ENCODE measurements at places on chromosomes 7 and 10. TPM values are rescaled to one million over a fixed set of nuclear protein-coding genes. Genes with fewer than 3 reads are reported as not detected.

The CDHR3 gene
- total RNA-seq: 0.80 TPM

The MALRD1 gene
- total RNA-seq: not detected

The A1CF gene
- total RNA-seq: not detected

The SPDYE16 gene
- 0.14 TPM for total RNA-seq

DNA sequence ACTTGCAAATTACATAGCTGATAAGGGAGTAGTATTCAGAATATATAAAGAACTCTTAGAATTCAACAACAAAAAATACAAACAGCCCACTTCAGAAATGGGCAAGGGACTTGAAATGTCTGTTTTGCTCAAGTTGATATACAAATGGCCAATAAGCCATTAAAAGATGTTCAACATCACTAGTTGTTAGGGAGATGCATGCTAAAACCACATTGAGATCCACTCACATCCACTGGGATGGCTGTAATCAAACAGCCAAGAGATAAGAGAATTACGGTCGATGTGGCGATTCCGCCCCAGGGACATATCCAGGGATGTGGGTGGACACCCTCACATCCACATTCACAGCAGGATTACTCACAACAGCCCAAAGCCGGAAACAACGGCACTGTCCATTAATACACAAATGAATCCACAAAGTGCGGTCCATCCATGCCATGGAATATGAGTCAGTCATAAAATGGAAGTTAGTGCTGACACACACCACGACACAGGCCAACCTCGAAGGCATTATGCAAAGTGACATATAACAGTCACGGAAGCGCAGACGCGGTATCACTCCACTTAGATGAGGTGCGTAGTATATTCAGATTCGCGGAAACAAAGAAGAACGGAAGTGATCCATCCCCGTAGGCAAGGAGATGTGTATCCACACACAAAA is 227.8 kb downstream of the DNAJB6 start:
- H3K27ac ChIP-seq: no peak overlapping the region
- H3K4me1 ChIP-seq: peaks cover 23% of the 10 kb centered on the region
- peaks cover 8% of the 10 kb centered on the region for H3K36me3 ChIP-seq
- no peak overlapping the region for H3K4me3 ChIP-seq
- no peaks in the 10 kb centered on the region for H3K27me3 ChIP-seq

- no peaks in the 10 kb centered on the region for H3K36me3 ChIP-seq
- no peaks in the 10 kb centered on the region for H3K27me3 ChIP-seq
- H3K4me1 ChIP-seq: no peaks in the 10 kb centered on the region
- no peak overlapping the region for H3K27ac ChIP-seq
- DNase-seq: no peak
These were observed 112.6 kb downstream of the AUTS2 start for GRCh38 chr7:69710768-69711438.

- no peak overlapping the region for H3K27ac ChIP-seq
- peaks cover 4% of the 10 kb centered on the region for H3K27me3 ChIP-seq
- H3K4me3 ChIP-seq: no peak overlapping the region
- no peak for DNase-seq
- no peaks in the 10 kb centered on the region for H3K4me1 ChIP-seq
These were observed 91.7 kb downstream of the CYP26A1 start for GRCh38 chr10:93165367-93165766.
